C1 segment of cervical spinal cord (tissue), 14 donors: ENCODE measurements at places on chromosomes 5 and 9.

DNA sequence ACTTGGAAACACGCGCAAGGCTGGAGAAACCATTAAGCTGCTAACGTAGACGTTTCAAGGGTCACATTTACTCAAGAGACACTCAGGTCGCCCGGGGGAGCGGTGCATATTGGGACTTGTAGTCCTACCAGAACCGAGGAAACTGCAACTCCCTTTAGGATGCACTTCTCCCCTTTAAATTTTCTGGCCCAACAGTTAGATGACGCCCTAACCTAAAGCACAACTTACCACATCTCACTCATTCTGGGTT is 384 bp upstream of the DMXL1 start:
- peak; percentile 58 for DNase-seq

- no peak for DNase-seq
These were observed 90.7 kb downstream of the SEC61B start for GRCh38 chr9:99312736-99313135.

DNA sequence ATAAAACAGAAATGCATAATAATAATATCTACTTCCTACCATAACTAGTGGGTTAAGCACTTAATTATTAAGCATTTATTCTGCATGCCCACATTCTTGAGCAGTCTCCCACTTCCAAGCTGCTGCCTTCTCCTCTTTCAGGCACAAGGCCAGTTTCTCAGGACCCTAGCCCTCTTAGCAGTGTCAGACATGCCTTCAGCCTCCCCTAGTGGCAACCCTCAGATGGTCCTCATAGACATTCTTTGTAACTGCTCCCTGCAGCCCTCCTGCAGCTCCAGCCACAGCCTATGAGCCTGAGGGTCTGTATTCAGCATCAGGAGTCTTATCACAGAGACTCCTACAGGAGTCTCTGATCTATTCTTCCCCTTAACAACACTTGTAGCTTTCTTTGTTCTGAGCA is 3.9 kb downstream of the IL9 start:
- DNase-seq = no peak

DNA sequence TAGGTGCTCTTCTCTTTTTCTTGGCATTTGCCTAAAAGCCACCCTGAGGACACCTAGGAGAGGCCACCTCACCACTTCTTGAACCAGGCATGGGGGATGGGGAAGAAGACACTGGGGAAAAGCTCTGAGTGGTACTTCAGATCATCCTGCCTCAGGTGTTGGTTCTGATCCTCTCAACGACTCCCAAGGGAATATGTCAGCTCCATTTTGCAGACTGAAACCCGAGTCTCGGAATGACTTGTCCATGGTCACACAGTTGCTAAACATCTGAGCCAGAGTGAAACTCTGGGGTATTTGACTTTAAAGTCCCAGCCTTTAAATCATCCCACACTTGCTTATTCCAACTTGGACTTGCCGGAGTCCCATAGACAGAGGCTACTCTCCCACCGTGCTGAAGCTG is 120.6 kb upstream of the GABRP start:
- no peak for DNase-seq

- DNase-seq = no peak
These were observed 173.7 kb downstream of the MELK start for GRCh38 chr9:36746415-36746814.

DNA sequence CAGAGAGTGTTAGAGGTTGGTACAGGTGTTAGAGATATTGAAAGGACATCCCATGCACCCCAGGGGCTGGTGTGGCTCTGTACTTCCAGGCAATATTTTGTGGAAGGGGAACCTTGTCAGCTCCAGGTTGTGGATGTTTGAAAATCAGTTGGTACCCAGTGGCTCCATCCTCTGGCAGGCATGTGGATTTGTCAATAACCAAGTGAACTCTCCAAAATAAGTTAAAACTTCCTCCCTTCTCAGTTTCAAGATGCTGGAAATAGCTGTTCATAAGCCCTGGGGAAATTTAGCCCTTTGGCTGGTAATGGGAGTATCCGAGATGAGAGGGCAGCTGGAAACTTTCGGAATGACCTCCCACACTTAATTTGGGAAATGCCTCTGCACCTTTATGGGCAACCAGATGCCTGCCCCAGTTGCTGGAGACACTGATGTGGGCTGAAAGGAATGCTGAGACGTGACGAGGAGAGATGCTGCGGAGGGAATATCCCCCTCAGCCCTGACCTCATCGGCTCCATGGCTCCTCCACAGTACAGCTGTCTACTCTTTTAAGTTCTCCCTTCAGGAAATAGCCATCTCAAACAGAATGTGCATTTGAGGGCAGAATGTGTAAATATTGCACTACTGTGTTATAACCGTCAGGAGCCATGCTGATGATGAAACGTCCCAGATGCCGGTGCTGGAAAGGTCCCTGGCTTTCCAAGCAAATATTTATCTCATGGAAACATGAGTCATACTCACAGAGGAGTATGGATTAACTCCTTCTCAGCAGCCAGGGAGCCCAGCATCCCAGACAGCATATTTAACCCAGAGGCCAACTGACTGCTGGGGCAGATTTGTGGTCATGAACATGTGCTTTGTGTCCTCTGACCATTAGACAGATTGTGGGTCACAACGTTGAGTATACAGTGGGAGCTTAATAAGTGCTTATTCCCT is 29.5 kb downstream of the TGFBI start:
- DNase-seq = no peak

DNA sequence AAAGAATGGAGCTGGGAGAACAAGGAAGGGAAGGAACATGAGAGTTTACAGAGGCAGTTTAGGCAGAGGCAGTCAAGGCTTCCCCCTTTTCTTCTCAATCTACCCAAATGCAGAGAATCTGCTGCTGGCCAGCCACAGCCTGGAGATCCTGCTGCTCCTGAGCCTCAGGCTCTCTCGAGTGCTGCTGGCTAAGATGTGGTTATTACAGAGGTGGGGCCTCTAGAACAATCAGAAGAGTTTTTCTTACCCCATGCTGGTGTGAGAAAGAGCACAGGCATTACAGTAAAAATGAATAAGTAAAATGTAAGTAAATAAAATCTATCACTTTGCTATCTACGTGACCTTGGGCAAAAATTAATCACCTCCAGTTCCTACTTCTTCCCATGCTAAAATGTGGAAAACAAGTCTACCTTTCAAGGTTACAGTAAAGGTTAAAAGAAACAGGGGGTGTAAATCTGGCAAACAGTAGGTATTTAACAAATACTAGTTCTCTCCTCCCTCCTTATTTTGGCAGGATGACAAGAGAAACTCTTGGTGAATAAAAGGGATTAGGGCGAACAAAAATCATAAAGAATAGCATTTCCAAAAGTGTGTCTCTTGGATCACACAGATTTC is 31.1 kb downstream of the FBXW11 start:
- DNase-seq = no peak

- no peak for DNase-seq
These were observed 270.7 kb upstream of the WWC1 start for GRCh38 chr5:168020542-168021294.
